ENCODE measurements at places on chromosomes 3 and 15.

DNA sequence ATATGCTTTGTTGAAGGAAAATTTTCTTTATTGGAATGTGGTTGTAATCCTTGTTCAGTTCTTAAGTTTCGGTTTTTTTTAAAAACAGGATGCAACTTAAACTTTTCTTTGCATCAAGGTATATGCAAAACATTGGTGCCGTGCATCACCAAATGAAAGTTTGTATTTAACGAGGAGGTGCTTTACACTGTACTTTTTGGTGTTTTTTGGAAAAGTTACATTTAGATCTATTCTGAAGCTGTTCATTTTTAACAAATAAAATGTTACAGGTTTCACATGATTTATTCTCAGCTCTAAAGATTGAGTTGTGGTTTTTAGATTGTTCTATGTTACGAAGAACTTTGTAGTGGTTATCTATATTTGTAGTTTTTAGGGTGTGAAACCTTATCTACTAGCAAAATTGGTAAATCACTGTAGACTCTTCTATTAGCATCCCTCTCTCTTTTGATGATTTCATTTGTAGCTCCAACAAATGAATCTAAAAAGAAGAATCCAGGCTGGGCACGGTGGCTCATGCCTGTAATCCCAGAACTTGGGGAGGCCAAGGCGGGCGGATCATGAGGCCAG lies 7.0 kb upstream of the LRCH3 start:
- no peak for DNase-seq

GRCh38 chr3:17655743-17656142 lies 86.7 kb downstream of the TBC1D5 start:
- DNase-seq = no peak

DNA sequence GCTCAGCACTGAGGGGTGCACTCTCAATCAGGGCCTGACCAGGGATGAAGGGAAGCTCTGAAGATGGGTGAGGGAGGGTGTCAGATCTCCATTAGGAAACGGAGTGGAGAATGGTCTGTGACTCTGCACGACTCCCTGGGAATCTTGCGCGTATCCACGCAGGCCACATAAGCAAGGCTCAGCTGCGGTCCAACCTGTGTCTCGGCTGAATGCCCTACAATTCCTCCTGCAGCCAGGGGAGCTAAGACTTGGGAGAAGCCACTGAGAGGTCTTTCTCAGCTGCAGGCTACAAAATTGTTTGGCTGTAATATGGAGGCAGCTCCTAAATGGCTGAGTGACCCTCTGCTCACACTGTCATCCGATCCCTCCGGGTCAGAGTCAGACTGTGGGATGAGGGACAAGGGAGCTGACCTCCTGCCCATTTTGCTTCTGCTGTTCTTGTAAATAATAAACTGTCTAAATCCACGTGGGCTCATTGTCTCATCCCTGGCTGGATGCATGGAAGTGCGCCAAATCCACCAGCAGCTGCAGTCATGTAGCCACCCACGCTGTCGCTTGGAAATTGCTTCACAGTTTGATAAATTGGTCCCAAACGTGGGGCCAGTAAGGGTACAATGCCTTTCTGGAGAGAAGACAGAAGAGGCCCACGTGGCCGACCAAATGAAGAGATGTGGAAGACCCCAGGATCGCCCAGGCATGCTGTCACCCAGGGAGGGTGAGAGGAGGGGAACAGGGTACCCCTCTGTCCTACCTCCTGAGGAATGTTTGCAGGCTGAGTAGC lies 30.5 kb downstream of the ALS2CL start:
- DNase-seq = peak; percentile 2

- DNase-seq = no peak
Measured at GRCh38 chr3:130973406-130973805, 53.2 kb downstream of the ASTE1 start.

DNA sequence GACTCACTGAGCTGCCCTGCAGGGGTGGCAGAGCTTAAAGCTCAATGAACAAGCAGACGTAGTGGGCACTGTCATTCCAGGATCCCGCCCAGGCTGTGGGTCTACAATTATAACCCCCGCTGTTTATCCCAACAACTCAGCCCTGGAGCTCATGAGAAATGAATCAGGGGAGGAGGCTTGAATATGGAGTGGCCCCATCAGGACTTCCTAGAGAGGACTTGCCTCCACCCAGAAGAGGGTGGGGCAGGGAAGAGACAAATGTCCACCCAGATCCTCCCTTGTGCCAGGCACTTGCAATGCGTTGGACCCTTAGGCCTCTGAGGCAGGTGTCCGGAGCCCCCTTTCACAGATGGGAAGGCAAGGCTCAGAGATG lies 33.0 kb downstream of the SLC6A20 start:
- DNase-seq = no peak

DNA sequence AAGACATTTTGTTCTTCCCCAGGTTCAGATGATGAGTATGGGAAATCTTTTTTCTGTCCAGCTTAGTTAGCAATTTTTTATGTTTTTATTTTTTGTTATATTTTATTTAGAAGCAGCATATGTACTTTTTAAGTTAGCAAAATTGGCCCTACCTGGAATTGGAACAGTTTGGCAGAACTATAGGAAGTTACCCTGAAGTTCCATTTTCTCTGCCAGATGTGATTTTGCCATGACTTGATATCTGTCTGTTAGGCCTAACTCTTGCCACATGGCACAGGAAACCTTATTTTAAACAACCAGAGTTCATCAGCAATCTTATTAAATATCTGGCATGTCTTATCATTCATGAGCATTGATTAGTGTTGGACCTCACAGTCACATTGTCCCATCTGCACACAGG lies 67.1 kb downstream of the ADAMTSL3 start:
- no peak for DNase-seq

- no peak for DNase-seq
Measured at GRCh38 chr15:74345051-74345450, 22.4 kb downstream of the CYP11A1 start.

DNA sequence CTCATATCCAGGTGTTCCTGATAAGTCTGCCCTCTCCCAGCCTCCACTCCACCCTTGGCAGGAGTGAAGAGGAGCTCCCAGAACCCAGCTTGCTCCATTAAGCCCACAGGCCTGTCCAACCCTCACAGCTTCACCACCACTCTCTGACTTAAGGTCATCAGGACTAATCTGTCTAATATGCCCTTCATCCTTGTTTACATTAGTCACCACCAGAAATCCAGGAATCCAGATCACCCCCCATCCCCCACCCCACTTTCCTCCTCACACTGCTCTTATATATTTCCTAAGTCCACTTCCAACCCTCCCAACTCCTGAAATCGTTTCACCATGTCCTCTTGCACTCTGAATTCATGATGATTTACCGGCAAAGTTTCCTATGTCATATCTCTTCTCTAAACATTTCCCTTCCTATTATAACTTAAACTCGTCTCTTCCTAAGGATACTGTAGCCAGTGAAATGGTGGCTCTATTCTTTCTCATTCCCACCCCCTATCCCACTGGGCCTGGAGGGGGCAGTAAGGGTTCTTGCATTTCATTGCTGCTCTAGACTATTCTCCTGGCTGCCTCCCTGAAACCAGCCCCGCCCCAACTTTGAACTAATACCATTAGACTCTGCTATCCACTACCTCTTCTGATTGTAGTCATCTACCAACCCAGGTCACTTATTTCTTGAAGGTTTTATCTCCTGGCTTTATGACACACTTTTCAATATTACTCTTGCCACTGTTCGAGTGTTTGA lies 43.4 kb downstream of the PPP2R3A start:
- DNase-seq = no peak

GRCh38 chr3:129827765-129828164 lies 65.7 kb downstream of the TMCC1 start:
- DNase-seq = no peak

Data from NCI-H2227 treated with DMSO at 0.1 percent for 48 hours (cell line).